ENCODE measurements at places on chromosomes 11 and 22.

- DNase-seq: peak; percentile 92
Observed at GRCh38 chr22:36329254-36330078, 58.3 kb downstream of the MYH9 start.

DNA sequence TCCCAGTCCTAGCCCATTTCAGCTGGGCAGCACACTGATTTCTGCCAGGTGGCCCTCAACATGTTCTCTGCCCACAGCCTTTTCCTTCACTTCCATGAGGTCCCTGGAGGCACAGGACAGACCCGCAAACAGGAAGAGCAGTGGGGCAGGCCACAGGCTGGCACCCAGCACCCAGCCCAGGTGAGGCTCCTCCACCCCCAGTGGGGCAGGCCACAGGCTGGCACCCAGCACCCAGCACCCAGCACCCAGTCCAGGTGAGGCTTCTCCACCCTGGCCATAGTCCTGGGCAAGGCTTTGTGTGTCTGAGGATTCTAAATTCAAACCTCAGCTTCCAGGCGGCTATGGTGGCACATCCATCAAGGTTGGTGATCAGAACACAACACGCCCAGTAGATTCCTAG is 1413.0 kb downstream of the BRD1 start:
- no peak for DNase-seq

DNA sequence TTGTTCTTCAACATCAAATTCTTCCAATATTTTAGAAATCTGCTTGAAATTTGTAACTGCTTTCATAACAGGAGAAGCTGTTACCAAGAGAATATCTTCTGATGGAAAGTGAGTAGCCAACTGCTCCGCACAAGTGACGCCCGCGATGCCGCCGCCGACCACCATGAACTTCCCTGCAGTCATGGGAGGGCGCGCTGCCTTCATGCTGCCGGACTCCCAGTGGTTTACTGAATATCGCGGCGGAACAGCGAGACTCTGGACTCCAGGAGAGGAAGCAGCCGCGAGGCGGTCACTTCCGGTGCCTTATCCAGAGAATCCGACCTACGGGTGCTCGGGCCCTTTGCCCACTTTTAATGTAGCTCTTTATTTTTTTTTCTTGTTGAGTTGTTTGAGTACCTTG is 190.6 kb downstream of the GUCY1A2 start:
- no peak for DNase-seq

DNA sequence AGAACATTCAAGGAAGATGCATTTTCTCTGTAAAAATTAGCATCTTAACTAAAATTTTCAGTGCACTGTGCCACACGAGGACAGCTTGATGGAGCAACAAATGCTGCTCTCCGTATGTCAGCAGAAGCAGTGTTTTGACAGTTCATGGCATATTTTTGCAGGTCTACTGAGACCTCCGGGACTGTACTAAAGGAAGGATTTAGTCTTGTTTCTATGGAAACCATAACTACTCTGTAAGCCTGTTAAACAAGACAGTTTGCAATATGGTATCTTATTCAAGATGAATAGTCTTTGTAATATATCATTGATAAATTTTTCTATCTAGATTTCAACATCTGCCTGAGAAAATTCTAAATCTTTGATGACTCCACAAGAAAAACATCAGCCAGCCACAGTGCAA is 184.0 kb upstream of the GUCY1A2 start:
- DNase-seq: no peak

GRCh38 chr11:15622231-15622890 is 507.6 kb downstream of the INSC start:
- DNase-seq: no peak

DNA sequence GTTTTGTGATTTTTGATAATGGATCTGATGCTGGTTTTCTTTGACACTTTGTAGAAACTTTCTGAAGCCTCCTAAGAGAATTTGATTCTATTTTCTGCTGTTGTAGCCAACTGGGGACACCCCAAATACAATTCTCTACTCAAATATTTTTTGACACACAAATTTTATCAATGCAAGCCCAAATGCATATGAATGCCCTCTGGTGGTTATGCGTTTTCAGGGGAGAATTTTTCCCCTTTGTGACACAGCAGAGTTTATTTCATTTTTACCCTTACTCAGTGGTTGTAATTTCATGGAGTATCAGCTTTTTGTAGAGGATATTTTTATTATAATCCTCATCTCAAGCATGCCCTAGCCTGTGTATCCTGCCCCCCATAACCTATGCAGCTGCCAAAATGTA is 44.7 kb upstream of the MTMR2 start:
- DNase-seq: no peak

GRCh38 chr11:64428693-64429092 is 69.7 kb downstream of the RPS6KA4 start:
- DNase-seq: no peak

DNA sequence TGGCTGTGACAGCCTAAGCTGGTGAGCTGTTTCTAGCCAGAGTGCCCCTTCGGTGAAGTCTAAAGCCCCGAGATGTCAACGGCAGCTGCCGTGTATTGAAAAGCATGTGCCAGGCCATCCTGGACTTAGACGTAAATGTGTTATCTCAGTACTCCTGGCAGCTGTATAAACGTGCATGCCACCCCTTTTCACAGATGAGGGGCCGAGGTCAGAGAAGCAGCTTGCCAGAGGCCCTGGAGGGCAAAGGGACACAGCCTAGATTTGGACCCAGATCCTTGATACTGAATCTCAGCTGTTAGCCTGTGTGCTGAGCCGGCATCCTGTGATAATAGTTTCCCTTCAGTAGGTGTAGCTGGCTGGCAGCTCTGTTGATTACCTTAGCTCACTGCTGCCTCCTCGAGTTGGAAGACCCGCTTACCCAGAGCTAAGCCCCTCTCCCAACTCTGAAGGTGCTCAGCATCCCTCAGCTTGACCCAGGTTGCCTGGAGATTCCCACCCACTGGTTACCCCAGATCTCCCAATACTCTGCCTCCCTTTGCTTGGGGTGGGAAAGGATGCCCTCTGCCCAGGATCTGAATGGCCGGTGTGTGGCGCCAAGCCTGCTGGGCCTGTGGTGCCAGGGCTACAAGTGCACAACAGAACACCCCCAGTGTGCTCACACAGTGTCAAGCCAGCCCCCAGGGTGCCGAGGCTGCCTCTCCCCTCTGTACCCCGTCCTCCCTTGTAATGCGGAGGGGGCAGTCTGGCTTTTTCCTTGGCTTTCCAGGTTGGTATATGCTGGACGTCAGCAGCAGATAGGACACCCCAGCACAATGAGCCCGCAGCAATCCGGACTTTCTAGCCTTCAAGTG is 59.8 kb upstream of the WNT7B start:
- no peak for DNase-seq

Measured in NCI-H1694 (cell line).